ENCODE measurements at places on chromosomes 6 and 20.
A peak's percentile ranks its signal among the peaks of the same experiment; 100 is the strongest.

GRCh38 chr6:124738482-124738881 lies 223.8 kb upstream of the RNF217 start:
- DNase-seq, result no peak

- no peak for DNase-seq
Observed at GRCh38 chr20:24449026-24449720, 20.3 kb upstream of the SYNDIG1 start.

DNA sequence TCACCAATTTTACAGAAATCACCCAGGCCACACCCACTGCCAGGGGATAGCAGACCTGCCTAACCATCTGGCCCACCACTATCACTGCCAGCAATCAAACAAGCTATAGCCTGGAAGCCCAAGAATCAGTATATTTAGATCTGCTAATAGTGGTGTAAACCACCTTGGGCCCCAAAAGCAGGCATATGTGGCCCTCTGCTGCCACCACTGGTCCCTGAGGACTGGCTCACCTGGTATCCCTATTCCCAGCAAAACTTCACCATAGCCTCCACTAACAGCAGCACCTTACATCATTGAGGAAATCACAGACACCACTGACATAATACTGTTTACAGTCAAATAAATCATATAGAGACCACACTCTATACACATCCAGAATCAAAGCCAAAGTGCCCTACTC lies 880.4 kb upstream of the MAN1A1 start:
- DNase-seq, result no peak

GRCh38 chr20:34717230-34718095 lies 13.3 kb downstream of the TP53INP2 start:
- DNase-seq, result no peak

- no peak for DNase-seq
Observed at GRCh38 chr20:45322952-45323383, 14.9 kb upstream of the MATN4 start.

GRCh38 chr6:111810294-111811131 lies 62.7 kb downstream of the FYN start:
- DNase-seq, result no peak

GRCh38 chr6:102798636-102799035 lies 1405.1 kb downstream of the GRIK2 start:
- no peak for DNase-seq

- DNase-seq, result no peak
Observed at GRCh38 chr6:116996842-116997241, 119.8 kb downstream of the RFX6 start.

GRCh38 chr6:139550361-139550760 lies 175.9 kb upstream of the CITED2 start:
- no peak for DNase-seq

GRCh38 chr6:11923621-11924020 lies 88.5 kb upstream of the HIVEP1 start:
- no peak for DNase-seq

DNA sequence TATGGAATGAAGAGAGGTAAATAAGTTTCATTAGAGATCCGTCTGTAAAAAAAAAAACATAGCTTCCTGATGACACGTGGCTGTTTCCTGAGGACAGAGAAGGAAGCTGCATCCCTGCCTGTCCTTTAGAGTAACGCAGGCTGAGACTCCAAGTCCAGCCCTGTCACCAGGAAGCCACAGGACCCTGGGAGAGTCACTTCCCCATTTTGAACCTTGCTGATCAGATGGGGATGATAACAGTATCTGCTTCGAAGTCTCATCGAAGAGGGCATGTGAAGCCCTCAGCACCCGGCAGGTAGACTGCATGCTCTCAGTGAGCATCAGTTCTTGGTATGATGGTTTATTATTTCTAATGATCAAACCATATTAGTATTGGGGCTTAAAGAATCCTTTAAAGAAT lies 139.1 kb upstream of the KCNG1 start:
- no peak for DNase-seq

DNA sequence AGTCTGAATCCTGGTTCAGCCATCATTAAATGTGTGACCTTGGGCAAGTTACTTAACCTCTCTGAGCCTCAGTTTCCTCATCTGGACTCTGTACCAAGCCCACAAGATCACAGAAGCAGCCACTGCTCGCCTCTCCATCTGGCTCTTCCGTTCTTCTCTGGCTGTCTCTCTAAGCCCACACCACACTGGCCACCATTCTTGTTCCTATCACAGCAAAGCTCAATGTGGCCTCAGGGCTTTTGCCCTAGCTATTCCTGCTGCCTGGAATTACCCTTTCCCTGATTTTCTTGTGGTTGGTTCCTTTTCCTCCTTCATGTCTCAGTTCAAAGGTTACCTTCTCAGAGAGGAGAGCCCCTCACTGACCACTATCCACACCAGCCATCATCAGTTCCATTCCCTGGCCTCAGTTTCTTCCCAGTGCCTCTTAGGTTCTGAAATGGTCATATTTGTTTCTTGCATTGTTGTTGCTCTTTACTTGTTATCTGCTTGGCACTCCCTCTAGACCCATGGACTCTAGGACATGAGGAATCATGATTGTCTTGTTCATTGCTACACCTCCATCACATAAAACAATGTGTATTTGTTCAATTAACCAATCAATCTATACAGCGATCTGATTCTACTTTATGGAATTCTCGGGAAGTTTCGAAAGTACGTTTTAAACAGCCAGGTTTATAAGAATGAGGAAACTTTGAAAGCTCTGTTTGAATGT lies 56.5 kb upstream of the PTPN1 start:
- DNase-seq, result no peak

DNA sequence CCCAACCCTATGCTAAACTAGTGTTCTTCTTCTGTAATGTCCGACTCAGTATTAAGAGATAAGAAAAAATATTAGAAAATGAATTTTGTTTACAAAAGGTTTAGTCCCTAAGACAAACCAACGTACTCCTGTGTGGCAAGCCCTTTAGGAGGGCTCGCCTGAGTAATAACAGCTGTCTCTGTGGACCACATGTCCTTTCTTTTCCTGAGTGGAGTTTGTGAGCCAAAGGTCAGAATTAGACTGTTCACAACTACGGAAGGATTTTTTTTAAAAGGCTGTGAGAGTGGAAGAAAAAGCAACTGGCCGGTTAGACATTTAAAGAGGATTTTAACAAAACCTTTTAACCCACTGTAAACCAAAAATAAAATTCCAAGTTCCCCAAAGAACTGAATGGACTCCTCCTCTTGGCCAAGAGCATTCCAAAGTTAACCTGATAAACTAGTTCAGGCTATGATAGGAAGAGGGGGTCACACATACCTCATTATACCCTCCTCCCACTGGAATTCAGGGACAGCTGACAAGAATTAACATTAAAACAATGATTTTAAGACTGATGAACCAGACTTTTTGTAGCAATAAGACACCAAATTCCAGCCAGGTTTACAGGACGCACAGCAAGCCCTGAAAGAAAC lies 43.5 kb downstream of the FAM184A start:
- DNase-seq, result no peak

- no peak for DNase-seq
Observed at GRCh38 chr6:166286839-166287271, 21.3 kb downstream of the PRR18 start.

GRCh38 chr6:165602291-165602690 lies 60.8 kb downstream of the PDE10A start:
- DNase-seq, result no peak

- DNase-seq, result no peak
Observed at GRCh38 chr6:27791182-27791943, 120.8 kb downstream of the OR2B2 start.

DNA sequence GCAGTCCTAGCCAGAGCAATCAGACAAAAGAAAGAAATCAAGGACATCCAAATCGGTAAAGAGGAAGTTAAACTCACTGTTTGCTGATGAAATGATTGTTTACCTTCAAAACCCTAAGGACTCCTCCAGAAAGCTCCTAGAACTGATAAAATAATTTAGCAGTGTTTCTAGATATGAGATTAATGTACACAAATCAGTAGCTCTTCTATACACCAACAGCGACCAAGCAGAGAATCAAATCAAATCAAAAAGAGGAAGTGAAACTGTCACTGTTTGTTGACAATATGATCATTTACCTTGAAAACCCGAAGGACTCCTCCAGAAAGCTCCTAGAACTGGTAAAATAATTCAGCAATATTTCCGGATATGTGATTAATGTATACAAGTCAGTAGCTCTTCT lies 21.7 kb downstream of the SERPINB9 start:
- DNase-seq, result no peak

- no peak for DNase-seq
Observed at GRCh38 chr6:55957961-55958422, 82.6 kb upstream of the BMP5 start.

DNA sequence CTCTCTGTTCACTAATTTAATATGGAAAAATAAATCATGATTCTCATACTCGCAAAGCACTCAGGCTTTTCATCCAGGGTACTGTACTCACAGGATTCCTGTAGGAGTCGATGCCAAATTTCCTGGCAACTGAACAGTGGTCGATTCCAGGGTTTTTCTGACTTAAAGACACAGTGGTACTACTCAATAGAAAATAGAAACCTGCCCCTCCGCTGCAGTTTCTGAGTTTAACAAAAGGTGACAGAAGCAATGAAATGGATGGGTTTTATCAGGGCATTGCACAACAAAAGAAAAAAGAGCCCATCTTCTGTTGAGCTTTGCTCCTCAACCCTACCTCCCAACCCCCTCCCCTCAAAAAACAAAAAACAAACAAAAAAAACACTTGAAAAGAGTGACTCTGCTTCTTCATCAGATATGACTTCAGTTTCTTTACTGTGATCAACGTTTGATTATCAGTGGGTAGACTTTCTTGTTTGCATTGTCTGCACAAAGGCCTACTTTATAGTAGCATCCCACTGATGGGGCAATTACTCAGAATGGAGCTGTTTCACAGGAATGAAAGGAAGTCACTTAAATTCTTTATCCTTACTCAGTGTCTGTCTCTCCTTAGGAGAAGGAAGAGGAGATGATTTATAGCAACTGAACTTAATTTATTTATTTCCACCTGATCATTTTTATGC lies 96.2 kb upstream of the FOXO3 start:
- DNase-seq, result no peak

DNA sequence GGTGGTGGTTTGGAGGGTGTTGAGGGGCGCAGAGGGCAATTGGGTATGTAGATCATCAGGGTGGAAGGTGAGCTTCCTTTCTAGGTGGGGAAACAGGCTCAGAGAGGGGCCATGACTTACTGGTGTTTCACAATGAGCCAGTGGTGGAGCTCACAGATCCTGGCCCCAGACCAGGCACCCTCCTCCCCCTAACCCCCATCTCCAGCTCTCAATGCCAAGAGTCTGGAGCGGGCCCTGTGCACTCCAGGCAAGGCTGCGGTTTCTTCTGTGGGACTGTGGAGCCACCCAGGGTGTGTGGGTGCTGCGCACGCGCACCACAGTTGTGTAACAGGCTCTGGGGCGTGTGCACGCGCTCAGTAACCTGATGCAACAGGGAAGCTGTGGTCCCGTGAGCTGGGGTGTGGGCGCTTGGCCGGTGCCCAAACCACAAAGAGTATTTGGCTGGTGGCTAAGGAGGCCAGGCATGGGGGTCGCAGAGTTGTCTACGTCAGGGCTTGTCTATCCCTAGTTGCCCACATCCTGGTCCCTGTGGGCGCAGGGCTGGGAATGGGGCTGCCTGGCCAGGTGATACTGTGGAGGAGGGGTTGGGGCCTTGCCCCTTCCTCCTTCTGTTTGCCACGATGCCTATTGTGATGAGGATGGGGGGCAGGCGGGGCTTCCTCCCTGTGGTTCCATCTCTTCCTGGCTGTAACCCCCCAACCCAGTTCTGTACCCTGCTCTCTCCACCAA lies 37.5 kb upstream of the MRPS18A start:
- DNase-seq, result peak; percentile 65

- no peak for DNase-seq
Observed at GRCh38 chr20:37354210-37355195, 8.6 kb downstream of the SRC start.

DNA sequence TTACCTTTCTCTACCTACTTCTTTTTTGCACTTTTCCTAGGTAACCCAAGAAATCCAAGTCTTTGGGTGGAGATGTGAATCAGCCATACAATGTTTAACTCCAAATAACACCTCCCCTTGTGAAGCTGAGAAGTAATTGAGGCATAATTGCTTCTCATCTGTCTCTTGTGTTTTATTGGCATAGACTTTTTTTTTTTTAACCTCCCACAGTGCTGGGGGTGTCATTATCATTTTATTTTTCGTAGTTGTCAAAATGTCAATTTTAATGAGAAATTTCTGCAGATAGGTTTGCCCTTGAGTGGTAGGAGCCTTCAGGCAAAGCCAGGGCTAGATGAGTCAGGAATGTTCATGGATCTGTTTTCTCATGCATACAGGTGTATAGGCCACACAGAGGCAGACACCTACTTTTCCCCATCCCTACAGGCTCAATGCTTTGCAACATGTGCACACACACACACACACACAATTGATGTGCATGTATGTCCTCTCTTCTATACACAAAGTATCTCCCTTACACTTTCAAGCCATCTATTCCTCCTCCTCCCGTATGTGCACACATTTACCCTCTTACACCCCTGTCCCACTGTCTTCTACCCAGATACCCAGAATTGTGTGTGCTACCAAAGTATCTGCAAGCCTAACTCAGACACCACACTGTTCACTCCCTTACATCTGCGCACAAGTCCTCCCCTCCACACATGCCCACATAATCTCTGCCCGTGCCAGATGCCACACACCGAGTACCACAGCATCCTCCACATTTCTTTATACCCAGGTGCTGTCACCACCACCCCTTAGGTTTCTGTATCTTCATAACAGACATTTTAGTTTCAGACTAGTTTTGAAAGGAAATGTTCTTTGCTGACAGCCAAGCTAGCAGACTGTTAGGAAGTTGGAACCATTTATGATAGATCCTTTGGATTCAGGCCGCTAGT lies 22.0 kb downstream of the RALY start:
- DNase-seq, result no peak

DNA sequence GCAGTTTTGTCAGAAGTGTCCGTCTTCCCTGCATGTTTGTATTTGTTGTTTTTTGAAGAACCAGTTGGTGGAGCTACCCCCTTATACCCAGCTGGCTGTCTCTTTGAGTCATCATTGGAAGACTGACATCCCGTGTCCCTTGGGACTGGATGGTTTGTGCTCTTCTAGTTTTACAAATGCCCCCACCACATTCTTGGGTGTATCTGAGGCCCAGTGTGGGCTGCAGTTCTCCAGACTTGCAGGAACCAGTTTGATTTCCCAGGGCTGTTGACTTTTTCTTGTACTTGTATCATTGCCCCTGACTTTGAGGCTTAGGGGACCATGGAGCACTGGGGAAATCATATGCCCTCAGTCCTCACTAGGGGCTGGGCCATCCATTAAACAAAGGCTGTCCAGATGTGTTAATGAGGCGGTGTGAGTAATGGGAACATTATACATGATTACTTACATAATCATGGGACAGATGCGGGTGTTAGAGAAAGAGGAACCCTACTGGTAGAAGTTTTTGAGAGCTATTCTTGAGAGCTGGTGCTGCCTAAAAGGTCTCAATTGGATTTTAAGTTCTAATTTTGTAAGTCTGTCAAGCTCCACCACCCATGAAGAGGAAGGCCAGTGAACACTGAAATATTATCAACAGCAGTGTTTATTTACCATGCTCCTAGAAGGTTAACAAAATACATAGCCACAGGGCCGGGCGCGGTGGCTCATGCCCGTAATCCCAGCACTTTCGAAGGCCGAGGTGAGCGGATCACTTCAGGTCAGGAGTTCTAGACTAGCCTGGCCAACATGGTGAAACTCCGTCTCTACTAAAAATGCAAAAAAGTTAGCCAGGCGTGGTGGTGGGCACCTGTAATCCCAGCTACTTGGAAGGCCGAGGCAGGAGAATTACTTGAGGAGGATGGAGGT lies 8.5 kb downstream of the JARID2 start:
- DNase-seq, result no peak
